ENCODE measurements at places on chromosomes 3 and 15. TPM values are rescaled to one million over a fixed set of nuclear protein-coding genes. Genes with fewer than 3 reads are reported as not detected.

GRCh38 chr15:82952158-82953081, at the start of gene HOMER2:
TSS of gene HOMER2 (minus strand) at chr15:82952720. CDS start at chr15:82952535, 185 bp downstream.
- no peak within 1 kb of the TSS for H3K27ac ChIP-seq
- peaks cover 9% of the 10 kb centered on the region for H3K4me1 ChIP-seq
- DNase-seq, result peak; percentile 87
- H3K4me3 ChIP-seq, result peak within 1 kb of the TSS; percentile 67
- H3K27me3 ChIP-seq, result peaks cover 8% of the 10 kb centered on the region

DNA sequence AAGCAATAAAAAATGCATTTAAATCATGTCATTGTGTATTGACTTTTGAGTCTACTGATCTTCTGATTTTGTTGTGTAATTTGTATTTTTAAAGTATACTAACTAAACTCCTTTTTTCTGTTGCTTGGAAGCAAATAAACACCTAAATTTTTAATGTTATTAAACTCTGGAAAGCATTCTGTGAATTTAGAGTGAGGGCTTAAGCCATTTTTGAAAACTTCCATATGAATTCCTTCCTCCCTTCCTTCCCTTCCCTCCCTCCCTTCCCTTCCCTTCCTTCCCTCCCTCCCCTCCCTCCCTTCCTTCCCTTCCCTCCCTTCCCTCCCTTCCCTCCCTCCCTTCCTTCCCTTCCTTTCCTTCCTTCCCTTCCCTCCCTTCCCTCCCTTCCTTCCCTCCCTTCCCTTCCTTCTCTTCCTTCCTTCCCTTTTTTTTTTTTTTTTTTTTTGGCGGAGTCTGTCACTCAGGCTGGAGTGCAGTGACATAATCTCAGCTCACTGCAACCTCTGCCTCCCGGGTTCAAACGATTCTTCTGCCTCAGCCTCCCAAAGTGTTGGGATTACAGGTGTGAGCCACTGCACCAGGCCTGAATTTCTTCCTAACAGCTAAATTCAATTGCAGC, 56.6 kb upstream of the SENP5 start:
- no peak overlapping the region for H3K27ac ChIP-seq
- DNase-seq, result no peak
- H3K4me3 ChIP-seq, result no peak overlapping the region
- peaks cover 2% of the 10 kb centered on the region for H3K4me1 ChIP-seq
- H3K27me3 ChIP-seq, result no peaks in the 10 kb centered on the region

GRCh38 chr3:13539671-13540070, 9.3 kb upstream of the FBLN2 start:
- no peaks in the 10 kb centered on the region for H3K36me3 ChIP-seq
- H3K27ac ChIP-seq, result peak overlapping the region; percentile 92
- no peaks in the 10 kb centered on the region for H3K27me3 ChIP-seq
- peaks cover 62% of the 10 kb centered on the region for H3K4me1 ChIP-seq
- H3K4me3 ChIP-seq, result no peak overlapping the region

DNA sequence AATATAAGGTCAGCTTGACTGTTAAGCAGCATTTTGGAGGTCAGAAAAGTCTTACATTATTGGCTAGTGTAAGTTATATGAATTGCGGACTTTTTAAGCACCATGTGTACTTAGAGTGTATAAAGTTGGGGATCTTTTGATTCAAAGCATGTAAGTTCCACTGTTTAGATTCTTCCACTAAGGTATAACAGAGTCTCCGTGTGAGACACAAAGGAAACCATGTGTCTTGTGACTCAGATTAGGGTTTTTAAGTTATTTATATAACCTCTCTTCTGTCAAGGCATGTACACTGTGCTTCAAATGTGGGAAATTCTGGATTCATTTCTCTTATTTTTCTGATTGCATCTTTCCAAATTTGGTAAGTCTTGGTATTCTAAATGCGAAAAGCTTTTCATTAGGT, 143.5 kb upstream of the SOX2 start:
- no peaks in the 10 kb centered on the region for H3K27me3 ChIP-seq
- DNase-seq, result no peak
- H3K36me3 ChIP-seq, result no peaks in the 10 kb centered on the region
- H3K4me1 ChIP-seq, result peaks cover 3% of the 10 kb centered on the region
- H3K27ac ChIP-seq, result no peak overlapping the region

DNA sequence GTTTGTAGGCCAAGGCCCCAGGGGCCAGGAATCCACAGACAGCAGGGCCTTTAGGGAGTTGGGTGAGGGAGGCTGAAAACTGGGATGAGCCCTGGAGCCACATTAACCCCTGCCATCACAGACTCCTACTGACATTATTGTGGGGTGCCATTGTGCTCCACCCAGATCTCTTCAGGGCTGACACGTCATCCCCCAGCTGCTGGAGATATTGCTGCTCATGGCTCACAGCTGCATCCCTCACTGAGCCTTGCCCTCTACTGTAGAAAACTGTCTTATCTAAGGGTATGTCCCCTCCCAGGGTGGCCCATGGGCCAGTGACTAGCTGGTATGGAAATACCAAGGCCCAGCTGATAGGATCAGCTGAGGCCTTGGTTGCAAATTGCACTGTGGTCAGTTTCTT, 87.3 kb upstream of the PRR23C start:
- H3K27ac ChIP-seq, result no peak overlapping the region
- no peak for DNase-seq
- H3K4me1 ChIP-seq, result peaks cover 1% of the 10 kb centered on the region
- peaks cover 11% of the 10 kb centered on the region for H3K27me3 ChIP-seq
- H3K36me3 ChIP-seq, result no peaks in the 10 kb centered on the region

Gene LRRC31
- not detected for total RNA-seq
